Hepatocyte (in vitro differentiated cells): ENCODE measurements at places on chromosomes 6 and 20.

DNA sequence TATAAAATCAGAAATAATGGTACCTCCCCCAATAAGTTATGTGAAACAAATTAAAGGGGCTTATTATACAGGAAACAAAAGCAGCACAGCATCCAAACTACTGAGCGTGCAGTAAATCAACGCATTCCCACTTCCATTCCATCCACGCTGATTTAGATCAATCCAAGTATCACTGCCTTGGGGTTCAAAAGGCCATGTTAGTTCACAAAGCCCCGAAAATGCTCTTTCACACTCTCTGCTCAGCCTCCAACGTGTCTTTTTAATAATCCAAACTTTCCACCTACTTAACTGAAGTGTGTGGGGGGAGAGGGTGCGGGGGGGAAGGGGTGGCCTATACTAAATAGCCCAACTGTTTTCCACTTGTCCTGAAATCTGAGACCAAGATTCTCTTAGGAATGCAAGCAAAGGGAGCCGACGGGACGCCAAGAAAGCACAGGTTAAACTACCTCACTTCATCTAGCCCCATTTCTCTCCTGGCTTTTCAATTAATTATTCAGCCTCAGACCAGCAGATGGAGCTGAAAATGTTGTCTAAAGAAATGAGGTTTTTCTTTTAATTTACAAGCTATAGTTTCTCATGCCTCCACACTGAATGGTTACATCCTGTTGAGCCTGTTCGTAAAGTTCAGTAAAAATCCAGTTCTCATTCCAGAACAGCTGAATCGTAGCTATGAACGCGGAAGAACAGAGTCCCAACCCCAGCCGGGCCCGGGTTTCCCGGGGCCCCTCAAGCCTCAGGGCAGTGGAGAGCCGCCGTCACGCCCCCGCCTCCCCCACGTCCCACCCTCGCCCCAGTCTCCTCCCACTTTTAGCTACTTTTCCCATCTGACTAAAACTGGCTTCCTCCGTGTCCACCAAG, 1.0 kb upstream of the NXT1 start:
- peak; percentile 90 for DNase-seq

DNA sequence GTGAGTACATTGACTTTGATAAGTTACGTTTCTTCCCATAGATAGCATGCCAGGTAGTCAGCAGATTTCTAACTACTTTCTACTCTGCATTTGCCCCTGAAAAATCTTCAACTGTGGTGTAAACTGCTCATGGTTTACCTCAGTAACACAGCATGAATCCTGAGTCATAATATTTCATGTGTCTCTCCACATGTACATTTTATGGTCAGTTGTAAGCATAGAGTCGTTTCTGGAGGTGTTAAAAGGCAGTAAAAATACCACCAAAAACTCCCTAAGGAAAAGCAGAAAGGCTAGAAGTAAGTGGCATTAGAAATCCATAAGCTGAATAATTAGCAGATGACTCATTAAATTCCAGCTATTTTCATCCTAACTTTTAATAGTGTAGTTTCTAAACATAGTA, 4.1 kb upstream of the GPR63 start:
- DNase-seq = no peak

DNA sequence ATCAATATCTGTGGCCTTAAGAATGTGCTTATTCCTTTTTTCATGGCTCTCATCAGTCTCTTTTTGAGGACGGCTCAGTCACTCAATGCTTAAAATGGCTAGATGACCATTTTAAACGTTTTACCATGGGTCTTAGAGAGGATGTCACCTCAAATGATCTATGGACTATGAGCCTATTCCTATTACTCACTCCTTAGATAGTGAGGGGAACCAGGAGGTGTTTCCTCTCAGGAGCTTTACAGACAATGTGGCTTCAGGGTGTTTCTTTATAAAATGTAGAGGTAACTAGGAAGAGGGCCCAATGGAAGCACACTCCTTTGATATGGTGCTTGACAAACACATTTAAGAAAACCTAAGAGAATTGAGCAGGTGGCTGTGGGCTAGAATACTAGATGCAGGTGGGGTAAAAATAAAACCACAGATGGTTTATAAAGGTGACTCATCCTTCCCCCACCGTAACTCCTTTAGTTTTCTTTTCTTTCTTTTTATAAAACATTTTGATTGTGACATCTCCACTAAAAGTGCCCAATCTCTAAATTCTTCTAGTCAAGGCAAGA, 1.5 kb upstream of the TMEM200A start:
- no peak for DNase-seq

DNA sequence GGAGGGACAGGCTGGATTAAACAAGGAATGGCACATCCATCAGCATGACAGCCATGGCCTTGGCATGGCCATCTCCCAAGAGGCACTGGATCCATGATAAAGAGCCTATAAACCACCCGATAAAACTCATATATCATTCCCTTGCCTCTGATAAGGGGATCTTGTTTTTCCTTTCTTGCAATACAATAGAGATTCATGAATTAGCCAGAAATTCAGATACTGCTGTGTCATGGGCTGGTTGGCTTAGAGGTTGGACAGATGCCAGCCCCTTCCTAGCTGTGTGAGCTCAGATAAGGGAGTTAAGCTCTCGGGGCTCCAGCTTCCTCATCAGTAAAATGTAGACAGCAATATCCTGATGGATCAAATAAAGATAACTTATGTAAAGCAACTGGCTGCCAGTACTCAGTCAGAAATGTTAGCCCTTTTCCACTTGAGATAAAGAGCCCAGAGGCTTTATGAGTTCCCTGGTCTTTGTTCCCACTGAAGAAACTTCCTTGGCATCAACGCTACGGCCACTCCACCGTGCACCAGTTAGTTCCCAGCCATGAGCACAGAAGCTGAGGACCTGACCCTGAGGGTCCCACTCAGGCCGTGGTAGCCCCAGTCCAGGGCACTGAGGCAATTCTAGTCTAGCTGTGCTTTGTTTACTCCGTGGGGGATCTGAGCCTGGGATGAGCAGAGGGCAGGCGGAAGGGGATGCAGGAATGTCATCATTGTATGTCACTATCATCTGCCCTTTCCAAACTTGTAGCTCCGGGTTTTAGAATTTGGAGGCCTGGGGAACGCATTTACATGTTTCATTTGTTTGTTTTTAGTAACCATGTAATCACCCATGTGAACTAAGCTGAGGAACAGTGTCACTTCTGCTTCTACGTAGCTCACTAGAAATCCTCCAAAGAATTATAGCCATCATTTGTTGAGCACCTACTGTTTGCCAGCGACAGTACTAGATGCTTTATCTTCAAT, 67.2 kb upstream of the TBC1D7 start:
- DNase-seq = peak; percentile 58

- no peak for DNase-seq
These were observed 90.7 kb downstream of the TRMT6 start for GRCh38 chr20:5859608-5860007.

- DNase-seq = no peak
These were observed 74.2 kb downstream of the TAF4 start for GRCh38 chr20:61991476-61991875.

- no peak for DNase-seq
These were observed 650.5 kb downstream of the RNF144B start for GRCh38 chr6:19037607-19038006.

DNA sequence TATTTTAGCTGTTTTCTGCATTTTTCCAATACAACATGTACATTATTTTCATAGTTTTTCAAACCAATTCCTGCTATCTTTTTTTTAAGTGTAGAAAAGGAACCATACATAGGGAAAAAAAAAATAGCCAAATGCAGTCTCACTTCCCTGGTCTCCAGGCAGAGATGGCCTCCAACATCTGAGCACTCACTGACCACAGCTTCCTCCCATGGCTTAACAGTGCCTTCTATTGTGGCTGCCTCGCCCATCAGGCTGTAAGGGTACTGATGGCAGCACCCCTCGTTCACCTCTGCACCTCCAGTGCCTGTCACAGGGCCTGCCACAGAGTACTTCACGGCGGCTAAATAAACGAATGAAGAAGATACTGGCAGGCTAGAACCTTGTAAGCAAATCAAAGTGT, 591.1 kb downstream of the PTPRT start:
- DNase-seq = no peak

- no peak for DNase-seq
These were observed 411.8 kb upstream of the SULF2 start for GRCh38 chr20:48197066-48197465.

- peak; percentile 80 for DNase-seq
These were observed 71.7 kb downstream of the RCAN2 start for GRCh38 chr6:46419576-46420002.

DNA sequence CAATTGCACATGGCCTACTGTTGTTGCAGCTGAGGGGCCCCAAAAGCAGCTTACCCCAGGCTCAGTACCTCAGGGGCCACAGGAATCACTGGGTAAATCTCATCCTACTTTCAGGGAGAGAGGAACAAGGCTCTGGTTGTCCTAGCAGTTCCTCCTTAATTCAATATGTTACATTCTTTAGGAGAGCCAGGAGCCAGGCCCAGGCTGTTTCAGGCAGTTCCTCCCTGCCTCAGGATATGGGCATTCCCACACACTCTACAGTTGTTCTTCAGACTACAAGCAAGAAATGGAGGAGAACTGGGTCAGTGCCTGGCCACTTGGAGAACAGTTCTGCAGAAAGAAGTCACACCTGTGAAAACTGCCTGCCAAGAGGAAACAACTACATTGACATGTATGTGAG, 9.6 kb upstream of the BTN3A2 start:
- no peak for DNase-seq

DNA sequence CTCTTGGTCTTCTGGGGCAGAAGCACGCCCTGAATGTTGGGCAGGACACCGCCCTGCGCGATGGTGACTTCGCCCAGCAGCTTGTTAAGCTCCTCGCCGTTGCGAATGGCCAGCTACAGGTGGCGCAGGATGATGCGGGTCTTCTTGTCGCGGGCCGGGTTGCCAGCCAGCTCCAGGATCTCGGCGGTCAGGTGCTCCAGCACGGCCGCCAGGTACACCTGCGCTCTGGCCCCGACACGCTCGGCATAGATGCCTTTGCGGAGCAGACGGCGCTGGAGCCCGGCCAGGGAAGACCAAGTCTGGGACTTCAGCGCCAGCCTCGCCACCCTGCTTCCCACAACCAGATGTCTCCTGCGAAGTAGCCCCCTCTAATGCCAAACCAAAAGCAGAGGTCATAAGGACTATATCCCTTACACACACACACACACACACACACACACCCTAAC, 8.0 kb upstream of the SLC17A3 start:
- peak; percentile 30 for DNase-seq
